ENCODE measurements at places on chromosomes 7 and 10.

- no peak for DNase-seq
Measured at GRCh38 chr7:101124376-101125056, 2.4 kb upstream of the SERPINE1 start.

- no peak for DNase-seq
Measured at GRCh38 chr10:43069579-43069978, 7.3 kb upstream of the RET start.

DNA sequence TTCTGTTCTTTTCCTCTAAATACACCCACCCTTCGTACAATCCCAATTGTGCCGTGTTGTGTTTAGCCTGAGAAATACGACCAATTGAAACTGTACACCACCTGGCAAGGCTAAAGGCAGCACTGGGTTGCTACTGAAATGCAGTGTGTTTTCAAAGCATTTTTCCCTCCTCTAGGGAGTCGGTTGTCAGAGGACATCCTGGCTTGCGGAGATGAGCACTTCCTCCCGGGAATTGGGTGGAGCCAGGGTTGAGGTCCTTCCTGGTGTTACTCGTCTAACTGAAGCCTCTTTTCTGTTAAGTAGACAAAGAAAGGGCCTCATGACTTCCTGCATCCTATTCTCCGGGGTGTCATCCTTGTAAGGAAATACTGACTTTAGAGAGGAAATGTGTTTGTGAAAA is 133.5 kb downstream of the MTPAP start:
- DNase-seq: no peak

DNA sequence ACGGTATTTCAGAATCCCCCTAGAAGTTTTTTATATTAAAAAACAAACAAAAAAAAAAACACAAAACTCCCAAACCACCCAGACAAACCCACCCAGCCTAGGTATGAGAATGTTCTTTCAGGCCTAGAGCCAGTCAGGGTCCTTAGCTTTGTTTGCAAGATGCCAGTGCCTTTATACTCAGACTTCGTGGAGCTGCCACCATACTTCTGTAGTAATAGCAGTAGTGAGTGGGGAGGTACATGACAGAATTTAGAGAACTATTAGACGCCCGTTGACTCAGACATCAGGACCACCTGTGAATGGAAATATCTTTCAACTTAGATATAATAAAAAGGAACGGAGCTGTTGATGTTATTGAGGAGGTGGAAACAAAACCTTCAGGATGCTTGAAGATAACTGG is 138.2 kb upstream of the MKLN1 start:
- no peak for DNase-seq

DNA sequence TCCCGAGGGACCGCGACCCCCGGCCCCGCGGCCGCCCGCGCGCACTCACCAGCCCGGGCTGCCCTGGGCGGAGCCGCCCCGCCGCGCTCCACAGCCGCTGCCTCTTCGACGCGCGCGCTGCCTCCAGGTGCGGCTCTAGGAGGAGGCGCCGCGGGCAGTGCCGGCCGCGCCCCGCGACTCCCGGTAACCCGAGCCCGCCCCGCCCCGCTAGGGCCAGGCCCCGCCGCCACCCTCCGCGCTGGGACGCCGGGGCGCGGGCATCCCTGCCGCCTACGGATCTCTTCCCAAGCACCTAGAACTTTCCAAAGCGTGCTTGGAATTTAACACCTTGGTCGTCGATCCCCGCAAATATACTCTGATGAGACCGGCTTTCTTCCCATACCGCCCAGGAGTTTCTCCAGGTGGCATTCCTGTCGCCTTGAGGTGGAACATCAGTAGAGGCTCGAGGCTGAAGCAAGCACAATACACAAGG is at the start of gene SLC26A5:
Gene SLC26A5, minus strand, starts transcription at position 159 of the 472 bp plus-strand sequence. CDS start 24,693 bp downstream, outside the sequence.
- DNase-seq: no peak

DNA sequence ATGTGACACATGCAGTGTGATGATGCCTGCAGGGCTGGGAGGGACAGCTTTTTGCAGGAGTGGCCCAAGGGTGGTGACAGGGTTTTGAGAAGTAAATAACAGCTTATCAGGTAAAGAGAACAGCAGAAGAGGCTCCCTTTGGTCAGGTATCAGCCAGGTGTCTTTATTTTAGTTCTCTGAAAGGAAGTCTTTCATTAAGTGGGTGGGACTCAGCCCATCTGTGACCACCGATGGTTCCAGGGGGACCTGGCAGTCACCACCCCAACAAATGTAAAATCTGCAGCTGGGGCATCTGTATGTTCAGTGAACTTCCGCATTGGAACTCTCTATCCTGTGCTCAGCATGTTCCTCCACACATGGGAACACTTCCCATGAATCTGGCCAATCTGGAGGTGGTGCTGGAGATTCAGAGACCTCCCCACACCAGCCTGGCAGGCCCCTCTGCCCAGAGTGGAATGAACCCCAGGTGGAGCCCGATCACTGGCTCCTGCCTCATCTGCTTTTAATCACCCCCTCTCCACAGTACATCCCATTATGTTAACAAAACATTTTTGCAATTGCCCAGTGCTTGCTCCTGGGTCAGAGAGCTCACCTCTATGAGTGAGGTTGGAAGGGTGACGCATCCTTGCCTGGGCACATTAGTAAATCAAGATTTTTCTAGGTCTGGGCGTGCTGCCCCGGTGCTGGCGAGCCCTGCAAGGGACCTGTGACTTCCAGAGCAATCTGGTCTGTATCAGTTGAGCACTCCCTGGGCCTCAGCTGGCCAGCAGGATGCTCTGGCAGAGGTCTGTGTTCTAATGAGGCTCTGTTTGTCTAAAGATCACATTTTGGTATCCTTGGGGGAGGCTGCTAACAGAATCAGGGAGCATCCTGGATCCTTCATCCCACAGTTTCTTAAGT is 140.4 kb upstream of the GDF10 start:
- DNase-seq: no peak

DNA sequence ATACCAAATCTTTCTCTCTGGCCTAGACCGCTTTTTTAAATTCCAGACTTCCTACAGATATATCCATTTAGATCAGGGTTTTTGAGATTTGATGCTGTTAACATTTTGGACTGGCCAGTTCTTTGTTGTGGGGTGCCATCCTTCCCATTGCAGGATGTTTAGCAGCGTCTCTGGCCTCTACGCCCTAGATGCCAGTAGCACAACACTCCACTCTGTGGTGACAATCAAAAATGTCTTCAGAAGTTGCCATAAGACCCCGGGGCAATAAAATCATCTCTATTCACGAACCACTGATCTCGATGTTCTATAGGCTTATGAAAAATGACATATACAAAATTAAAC is 46.3 kb downstream of the HDAC9 start:
- no peak for DNase-seq

DNA sequence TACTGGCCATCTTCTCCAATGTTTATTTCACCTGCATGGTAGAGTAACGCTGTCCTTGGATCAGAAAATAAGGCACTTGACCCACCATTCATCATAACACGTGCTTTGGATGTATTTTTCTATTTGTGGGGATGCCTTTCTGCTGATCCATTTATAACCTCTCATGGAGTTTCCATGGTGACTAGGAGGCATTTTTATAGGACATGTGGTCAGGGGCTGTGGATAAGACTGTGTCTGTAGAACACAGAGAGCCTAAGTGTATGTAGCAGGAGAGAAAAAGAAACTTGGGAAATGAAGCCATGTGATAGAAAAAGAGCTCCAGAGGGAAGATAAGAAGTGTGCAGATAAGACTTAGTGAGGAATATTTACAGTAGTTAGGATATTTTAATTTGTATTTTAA is 184.2 kb downstream of the POU6F2 start:
- no peak for DNase-seq

DNA sequence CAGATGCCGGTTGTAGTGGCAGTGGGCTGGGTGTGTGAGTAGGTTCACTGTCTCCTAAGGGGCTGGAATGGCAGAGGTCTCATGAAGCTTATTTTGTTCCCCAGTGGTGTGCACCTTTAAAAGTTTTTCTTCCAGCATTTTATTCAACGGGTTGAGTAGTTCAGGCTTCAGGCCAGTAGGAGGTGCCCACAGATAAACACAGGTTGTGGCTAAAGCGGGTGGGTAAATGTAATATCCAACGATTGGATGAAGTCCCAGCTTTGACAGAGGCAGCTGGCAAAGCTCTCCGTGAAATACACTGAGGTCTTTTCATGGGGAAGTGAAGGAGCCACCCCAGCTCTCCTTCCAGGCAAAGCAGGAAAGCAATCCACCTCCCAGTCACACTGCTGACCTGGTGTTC is 339.8 kb upstream of the LRRTM3 start:
- peak; percentile 10 for DNase-seq

DNA sequence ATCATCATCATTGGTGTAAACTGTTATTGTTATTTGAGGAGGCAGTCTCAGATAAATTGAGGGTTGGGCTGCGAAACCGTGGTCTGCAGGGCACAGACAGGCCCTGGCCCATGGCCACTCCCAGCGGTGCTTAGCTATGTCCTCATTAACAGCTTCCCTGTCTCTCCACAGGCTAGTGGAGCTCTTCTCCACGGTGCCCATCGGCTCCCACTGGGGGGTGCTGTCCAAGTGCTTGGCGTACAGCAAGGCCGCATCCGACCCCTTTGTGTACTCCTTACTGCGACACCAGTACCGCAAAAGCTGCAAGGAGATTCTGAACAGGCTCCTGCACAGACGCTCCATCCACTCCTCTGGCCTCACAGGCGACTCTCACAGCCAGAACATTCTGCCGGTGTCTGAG is 21.6 kb downstream of the GPR26 start:
- no peak for DNase-seq

DNA sequence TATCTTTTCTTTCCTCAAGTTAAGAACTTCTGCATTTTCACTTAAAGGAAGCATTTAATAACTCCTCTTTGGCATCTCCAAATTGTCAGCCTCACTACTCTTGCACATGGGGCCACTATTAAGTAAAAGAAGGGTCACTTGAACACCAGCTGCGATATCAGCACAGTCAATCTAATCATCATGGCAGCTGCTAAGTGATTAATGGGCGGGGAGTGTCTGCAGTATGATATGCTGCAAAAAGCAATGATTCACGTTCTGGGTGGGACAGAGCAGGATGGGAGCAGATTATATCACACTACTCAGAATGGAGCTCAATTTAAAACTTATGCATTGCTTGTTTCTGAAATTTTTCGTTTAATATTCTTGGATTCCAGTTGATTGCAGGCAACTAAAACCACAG is 447.4 kb upstream of the PFKP start:
- DNase-seq: no peak

GRCh38 chr7:150876817-150877526 is 24.7 kb downstream of the AOC1 start:
- peak; percentile 34 for DNase-seq

GRCh38 chr7:96949766-96950165 is 55.6 kb upstream of the DLX6 start:
- DNase-seq: no peak

DNA sequence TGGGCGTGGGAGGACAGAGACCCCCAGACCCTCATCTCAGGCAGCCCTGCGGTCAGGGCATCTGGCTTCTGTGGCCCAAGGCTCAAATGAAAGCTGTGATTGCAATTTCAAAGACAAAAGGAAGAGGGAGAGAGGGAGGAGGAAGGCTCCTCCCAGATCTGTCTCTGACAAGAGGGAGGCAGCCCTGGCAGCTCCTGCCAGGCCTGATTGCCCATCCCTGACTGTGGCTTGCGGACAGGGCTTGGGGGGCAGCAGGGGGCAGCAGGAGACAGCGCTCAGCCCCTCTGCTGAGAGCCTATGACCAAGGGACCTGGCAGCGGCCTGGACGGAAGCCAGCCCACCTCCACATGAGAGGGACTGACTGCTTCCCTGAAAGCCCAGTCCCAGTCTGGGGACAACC is 91.8 kb downstream of the PTPRN2 start:
- DNase-seq: no peak

DNA sequence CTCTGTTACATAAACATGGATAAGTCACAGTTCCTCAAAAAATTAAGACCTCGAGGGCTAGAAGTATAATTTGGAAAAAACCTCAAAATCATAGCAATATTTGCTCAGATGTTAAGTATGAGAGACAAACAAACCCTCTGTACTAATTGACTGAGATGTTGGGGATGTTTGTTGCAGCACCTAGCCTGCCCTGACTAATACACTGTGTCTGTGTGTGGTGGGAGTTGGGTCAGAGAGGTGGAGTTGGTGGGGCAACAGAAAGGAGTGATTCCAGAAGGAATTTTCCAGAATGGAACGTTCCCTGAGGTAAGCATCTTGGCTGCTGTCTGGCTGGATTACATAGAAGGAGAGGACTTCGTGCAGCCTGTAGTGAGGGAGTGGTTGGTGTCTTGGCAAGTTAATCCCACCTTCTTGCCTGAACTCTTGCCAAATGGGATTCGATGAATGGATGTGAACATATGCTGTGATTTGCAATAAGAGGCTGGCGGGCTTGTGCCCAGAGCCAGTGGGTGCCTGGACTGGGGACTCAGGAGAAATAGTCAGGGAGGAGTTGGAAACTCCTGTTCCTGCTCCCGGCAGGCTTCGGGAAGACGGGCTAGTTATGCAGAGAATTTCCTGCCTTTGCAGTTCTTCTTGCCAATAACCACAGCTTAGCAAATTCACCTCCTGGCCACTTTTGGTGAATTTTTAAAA is 9.3 kb upstream of the FAM180A start:
- DNase-seq: no peak

GRCh38 chr10:21363092-21363730 is 162.3 kb downstream of the SKIDA1 start:
- no peak for DNase-seq

GRCh38 chr7:15920953-15921352 is 234.5 kb upstream of the MEOX2 start:
- no peak for DNase-seq

DNA sequence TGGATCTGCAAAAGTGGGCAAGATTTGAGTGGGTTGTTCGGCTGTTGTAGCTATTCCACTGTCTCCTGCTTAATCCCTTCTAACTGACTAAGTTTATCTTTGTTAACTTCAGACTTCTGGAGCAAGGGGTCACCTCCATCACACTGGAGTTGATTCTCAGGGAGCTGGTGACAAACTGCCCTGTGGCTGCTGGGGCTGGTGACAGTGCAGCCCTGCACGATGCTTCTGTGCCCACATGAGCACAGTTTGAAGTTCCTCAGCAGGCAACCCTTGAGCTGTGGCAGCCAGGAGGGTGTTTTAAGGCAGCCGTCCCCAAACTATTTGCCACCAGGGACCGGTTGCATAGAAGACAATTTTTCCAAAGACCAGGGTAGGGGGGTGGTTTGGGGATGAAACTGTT is 40.5 kb downstream of the ADRB1 start:
- DNase-seq: no peak

DNA sequence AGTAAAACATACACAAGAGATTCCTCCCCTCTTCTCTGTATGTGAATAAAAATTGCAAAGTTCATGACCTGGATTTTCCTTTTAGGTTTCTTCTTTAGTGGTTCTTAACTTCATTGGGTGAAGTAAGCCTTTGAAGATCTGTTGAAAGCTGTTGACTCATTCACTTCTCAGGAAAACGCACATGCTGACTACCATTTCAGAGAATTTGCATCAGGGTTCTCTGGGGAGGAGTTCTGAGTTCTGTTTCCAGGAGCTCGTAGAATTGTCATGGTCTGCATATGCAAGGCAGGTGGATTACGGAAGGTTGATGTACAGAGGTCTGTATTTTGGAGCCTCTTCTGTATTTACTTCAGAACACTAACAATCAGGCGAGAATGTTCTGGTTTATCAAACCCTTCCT is 962 bp upstream of the SLC26A4 start:
- DNase-seq: peak; percentile 38

- DNase-seq: no peak
Measured at GRCh38 chr7:1769286-1770200, 99.5 kb downstream of the ELFN1 start.

All from fibroblast of skin of left quadriceps (primary cell).